Esophagus (tissue), 2 donors: ENCODE measurements at places on chromosomes 11 and 22. TPM values are rescaled to one million over a fixed set of nuclear protein-coding genes. Genes with fewer than 3 reads are reported as not detected.

CDC42EP2 gene
- 4.4 TPM for polyA plus RNA-seq

LGR4 gene
- polyA plus RNA-seq = 10.5 TPM

NAV2 gene
- polyA plus RNA-seq = 4.3 TPM

TMEM151A gene
- polyA plus RNA-seq = 0.01 TPM

MFRP gene
- polyA plus RNA-seq = not detected

PLAAT5 gene
- 0.12 TPM for polyA plus RNA-seq

OPCML gene
- 0.04 TPM for polyA plus RNA-seq

MS4A14 gene
- 0.26 TPM for polyA plus RNA-seq

NRIP3 gene
- 0.08 TPM for polyA plus RNA-seq

ISX gene
- not detected for polyA plus RNA-seq

EMID1 gene
- 0.54 TPM for polyA plus RNA-seq

PDE3B gene
- 1.2 TPM for polyA plus RNA-seq

FGF19 gene
- not detected for polyA plus RNA-seq

NOX4 gene
- polyA plus RNA-seq = 0.43 TPM

TENM4 gene
- 1.3 TPM for polyA plus RNA-seq

SCGB1D2 gene
- not detected for polyA plus RNA-seq

MMP13 gene
- polyA plus RNA-seq = 0.02 TPM

SPDYC gene
- not detected for polyA plus RNA-seq

CLDN25 gene
- polyA plus RNA-seq = not detected

SLC37A2 gene
- 27.0 TPM for polyA plus RNA-seq

GLYAT gene
- polyA plus RNA-seq = not detected

OR52H1 gene
- polyA plus RNA-seq = not detected

OR51E2 gene
- polyA plus RNA-seq = not detected

PPFIBP2 gene
- polyA plus RNA-seq = 27.4 TPM

DMC1 gene
- polyA plus RNA-seq = 1.3 TPM

KCNJ1 gene
- polyA plus RNA-seq = 0.10 TPM

NTM gene
- 1.1 TPM for polyA plus RNA-seq

CCDC15 gene
- 0.69 TPM for polyA plus RNA-seq

ELMOD1 gene
- 0.02 TPM for polyA plus RNA-seq

CSNK2A3 gene
- 0.54 TPM for polyA plus RNA-seq

OR4C5 gene
- polyA plus RNA-seq = not detected

TIMM8B gene
- polyA plus RNA-seq = 158 TPM
